ENCODE measurements at places on chromosomes 5 and 9. TPM values are rescaled to one million over a fixed set of nuclear protein-coding genes. Genes with fewer than 3 reads are reported as not detected.

Gene EDIL3
- 17.6 TPM for total RNA-seq

Gene FOXD4L4
- total RNA-seq: 0.10 TPM

Gene GOLPH3
- total RNA-seq: 89.7 TPM

Gene MACIR
- 11.0 TPM for total RNA-seq

Gene SIT1
- not detected for total RNA-seq

DNA sequence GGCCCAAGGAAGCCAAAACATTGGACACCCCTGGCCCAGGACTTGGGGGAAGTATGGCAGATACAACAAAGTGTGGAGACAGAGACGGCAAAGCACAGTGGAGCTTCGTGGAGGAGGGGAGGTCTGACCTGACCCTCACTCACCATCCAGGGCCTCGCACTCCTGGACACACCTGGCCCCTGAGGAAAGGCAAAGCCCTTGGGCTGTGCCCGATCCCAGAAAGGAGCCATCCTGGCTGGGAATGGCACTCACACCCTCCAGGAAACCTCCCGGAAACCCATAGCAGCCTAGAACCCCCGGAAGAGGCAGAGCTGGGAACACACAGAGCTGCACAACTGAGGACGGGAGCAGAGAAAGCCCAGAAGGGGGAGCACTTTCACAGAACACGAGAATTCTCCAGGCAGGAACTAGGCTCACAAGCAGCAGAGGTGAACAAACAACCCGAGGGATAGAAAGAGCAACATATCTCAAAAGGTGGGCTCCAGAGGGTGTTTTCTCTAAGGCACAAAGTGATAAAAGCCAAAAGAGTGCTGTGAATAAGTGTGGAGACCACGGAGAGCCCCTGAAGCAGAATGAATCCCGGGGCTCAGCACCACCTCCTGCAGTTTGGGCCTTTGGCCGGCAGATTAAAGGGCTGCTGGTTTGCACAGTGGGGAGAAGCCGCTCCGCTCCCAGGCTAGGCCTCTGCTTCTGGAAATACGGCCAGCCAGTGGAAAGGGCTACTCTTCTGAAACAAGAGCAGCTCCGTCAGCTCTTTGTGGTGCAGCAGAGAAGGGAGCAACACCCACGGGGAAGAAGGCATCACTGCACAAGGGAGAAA, 108.2 kb downstream of the UBE2R2 start:
- no peak for DNase-seq
- peak overlapping the region; percentile 23 for H3K27ac ChIP-seq
- H3K4me1 ChIP-seq: peaks cover 7% of the 10 kb centered on the region
- H3K36me3 ChIP-seq: peaks cover 44% of the 10 kb centered on the region
- no peaks in the 10 kb centered on the region for H3K27me3 ChIP-seq

GRCh38 chr5:137027758-137028157, 471.4 kb downstream of the SPOCK1 start:
- no peaks in the 10 kb centered on the region for H3K36me3 ChIP-seq

- no peaks in the 10 kb centered on the region for H3K27me3 ChIP-seq
- no peak overlapping the region for H3K27ac ChIP-seq
- DNase-seq: no peak
- no peak overlapping the region for H3K4me3 ChIP-seq
Observed at GRCh38 chr5:149285153-149285552, 13.5 kb downstream of the AFAP1L1 start.

GRCh38 chr9:90054810-90055209, 450.0 kb downstream of the GADD45G start:
- H3K27me3 ChIP-seq: no peaks in the 10 kb centered on the region
- peaks cover 6% of the 10 kb centered on the region for H3K4me1 ChIP-seq
- no peak for DNase-seq
- no peak overlapping the region for H3K27ac ChIP-seq

- H3K27ac ChIP-seq: no peak overlapping the region
- no peaks in the 10 kb centered on the region for H3K36me3 ChIP-seq
Observed at GRCh38 chr9:79357194-79357593, 214.6 kb upstream of the TLE4 start.

DNA sequence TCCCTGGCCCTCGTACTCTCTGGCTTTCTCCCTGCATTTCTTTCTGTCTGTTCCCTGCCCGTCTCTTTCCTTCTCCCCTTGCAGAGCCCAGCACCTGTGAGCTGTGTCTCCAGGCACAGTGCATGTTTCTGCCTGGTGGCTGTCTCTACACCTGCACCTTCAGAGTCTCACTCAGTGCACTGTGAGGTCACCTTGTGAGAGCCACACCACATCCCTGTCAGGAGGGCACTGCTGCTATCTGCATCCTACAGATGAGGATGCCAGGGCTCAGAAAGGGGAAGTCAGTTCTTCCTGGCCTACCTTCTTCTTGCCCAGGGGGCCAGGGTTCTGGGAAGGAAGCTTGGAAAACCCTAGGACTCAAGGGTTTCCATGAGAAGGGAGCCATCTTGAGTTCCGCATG, 69.7 kb upstream of the NEURL1B start:
- DNase-seq: no peak

GRCh38 chr9:19174127-19174912, 47.0 kb upstream of the PLIN2 start:
- no peak for DNase-seq
- H3K27ac ChIP-seq: no peak overlapping the region
- H3K4me1 ChIP-seq: no peaks in the 10 kb centered on the region
